ENCODE measurements at places on chromosomes 1 and 21. TPM values are rescaled to one million over a fixed set of nuclear protein-coding genes. Genes with fewer than 3 reads are reported as not detected.

DNA sequence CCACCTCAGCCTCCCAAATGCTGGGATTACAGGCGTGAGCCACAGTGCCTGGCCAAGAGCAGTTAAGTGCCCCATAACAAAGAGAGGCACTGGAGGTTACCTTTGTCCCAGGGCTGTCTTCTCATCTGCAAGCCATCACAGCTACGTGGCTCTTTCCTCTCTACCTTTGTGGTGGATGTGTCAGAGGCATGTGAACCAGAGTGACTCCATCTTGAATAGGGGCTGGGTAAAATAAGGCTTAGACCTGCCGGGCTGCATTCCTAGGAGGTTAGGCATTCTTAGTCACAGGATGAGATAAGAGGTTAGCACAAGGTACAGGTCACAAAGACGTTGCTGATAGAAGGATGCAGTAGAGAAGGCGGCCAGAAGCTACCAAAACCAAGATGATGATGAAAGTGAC lies 59.4 kb upstream of the POU2F1 start:
- no peak for DNase-seq
- no peaks in the 10 kb centered on the region for H3K36me3 ChIP-seq
- H3K27me3 ChIP-seq = peaks cover 11% of the 10 kb centered on the region

Gene ANGPTL3
- total RNA-seq = not detected

GRCh38 chr1:234250747-234251146 lies 122.5 kb upstream of the COA6 start:
- peaks cover 11% of the 10 kb centered on the region for H3K36me3 ChIP-seq
- no peak overlapping the region for H3K4me3 ChIP-seq
- no peak for DNase-seq
- H3K27me3 ChIP-seq = peaks cover 6% of the 10 kb centered on the region
- no peak overlapping the region for H3K27ac ChIP-seq
- peaks cover 9% of the 10 kb centered on the region for H3K4me1 ChIP-seq

GRCh38 chr1:112665857-112666256 lies 8.6 kb upstream of the MOV10 start:
- no peak overlapping the region for H3K4me3 ChIP-seq
- H3K27me3 ChIP-seq = no peaks in the 10 kb centered on the region
- H3K36me3 ChIP-seq = peaks cover 77% of the 10 kb centered on the region
- no peak overlapping the region for H3K27ac ChIP-seq
- H3K4me1 ChIP-seq = peaks cover 34% of the 10 kb centered on the region

Data from activated CD4-positive, alpha-beta T cell treated with anti-CD3 and anti-CD28 coated beads, Interleukin-2, amount 10 ng/mL, durations not matched to agents 7 days and 5 days (primary cell).